ENCODE measurements at places on chromosomes 12 and 14.
A peak's percentile ranks its signal among the peaks of the same experiment; 100 is the strongest.

DNA sequence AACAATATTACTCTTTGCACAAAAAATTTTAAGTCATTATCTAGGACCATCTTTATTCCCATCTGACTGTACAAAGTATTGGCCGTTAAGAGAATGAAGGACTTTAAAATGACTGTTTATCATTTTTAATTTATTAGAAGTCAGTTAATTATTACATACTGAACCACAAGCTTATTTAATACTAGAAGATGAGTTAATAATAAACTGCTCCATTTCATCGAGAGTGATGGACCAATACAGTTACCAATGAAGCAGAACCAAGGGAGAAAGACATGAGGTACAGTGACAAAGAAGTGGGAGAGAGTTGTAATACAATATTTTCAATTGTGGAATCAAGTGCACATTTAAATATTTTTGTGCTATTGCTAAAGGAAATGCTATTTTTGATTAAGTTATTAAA lies 83.3 kb downstream of the PTPRO start:
- no peak for DNase-seq

DNA sequence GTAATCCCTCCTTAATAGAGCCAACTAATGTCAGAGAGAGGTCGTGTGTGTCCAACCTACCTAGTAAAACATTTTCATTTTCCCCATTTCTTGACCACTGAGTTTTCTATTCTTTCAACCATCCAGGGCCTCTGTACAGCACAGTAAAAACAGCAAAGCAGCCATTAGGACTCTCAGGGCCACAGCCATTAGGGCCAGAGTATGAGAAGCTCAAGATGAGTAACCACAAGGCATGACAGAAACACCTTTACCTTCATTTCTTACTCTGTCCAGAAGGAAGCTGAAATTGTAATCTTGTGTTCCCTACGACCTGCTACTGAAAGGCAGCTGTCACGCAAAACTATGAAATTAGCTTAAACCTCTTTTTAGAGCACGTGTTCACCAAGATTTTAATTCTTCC lies 2.3 kb downstream of the SPPL3 start:
- no peak for DNase-seq

- DNase-seq = no peak
Measured at GRCh38 chr14:95133282-95133681, 24.0 kb downstream of the DICER1 start.

GRCh38 chr12:121038861-121039668 lies at the start of gene OASL:
TSS of gene OASL (minus strand) at chr12:121039246. CDS start at chr12:121038971, 275 bp downstream.
- DNase-seq = peak; percentile 92

DNA sequence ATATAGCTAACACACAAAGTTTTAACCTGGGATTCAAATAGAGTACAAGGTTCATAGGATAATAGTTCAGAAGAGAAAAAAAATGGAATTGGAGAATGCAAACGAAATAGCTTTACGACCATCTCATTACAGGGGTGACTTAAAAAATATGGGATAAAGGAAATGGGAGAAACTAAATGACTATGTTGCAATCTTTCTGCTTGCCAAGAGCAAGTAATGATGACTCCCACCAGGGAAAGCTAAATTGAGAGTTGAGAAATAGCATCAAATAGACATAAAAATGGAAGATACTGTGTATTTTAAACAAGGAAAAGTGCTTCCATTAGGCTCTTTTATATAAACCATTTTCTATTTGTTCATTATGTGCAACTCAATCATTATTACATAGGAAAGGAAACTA lies 155.7 kb upstream of the ATXN7L3B start:
- no peak for DNase-seq

GRCh38 chr12:78672033-78672432 lies 192.5 kb upstream of the SYT1 start:
- no peak for DNase-seq

- no peak for DNase-seq
Measured at GRCh38 chr12:49947593-49948226, 2.8 kb upstream of the AQP2 start.

GRCh38 chr12:121740847-121741246 lies 28.3 kb downstream of the TMEM120B start:
- DNase-seq = no peak

DNA sequence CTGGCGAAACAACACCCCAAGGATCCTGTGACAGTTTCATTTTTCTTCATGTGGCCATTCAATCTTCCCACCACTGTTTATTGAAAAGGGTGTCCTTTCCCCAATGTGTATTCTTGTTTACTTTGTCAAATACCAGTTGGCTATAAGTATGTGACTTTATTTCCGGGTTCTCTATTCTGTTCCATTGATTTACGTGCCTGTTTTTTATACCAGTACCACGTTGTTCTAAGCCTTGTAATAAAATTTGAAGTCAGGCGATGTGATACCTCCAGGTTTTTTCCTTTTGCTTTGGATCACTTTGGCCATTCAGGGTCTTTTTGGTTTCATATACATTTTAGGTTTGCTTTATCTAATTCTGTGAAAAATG lies 9.1 kb upstream of the MGAT4C start:
- no peak for DNase-seq

DNA sequence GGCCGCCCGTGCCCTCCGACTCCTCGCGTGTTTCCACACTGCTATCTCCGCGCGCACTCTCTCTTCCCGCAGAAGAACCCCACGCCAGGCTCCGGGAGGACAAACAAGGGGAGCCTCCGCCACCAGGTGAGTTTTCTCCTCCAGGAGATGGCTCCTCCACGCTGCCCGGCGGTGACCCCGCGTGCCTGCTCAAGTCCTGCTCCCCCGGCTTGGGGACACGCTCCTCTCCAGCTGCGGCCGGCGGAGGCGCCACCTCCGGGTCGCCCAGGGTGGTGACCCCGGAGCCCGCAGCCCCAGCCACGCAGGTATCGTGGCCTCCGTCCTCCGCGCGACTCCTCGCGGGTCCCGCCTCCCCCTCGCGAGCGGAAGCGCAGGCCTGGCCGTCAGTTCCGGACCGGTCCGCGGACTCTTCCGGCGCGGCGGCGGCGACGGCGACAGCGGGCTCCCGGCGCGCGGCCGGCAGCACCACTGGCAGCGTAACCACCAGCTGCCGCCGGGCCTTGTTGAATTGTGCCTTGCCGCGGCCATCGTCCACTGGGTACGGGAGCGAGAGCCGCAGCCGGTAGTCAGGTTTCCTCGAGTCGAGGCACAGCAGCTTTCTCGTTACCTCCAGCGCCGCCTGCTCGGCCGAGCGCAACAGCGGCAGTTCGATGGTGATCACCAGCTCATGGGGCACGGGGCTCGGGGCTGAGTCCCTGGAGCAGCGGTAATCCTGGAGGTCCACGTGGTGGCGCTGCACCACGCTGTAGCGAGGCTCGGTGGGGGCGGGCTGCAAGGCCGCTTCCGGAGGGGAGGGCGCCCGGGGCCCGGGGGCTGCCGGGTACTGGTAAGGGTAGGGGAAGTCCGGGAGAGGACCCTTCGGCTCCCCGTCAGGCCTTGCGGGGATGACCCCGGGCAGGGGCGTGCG lies 1.2 kb downstream of the DNAAF2 start:
- peak; percentile 91 for DNase-seq

- no peak for DNase-seq
Measured at GRCh38 chr12:24970177-24970576, 21.3 kb upstream of the BCAT1 start.

DNA sequence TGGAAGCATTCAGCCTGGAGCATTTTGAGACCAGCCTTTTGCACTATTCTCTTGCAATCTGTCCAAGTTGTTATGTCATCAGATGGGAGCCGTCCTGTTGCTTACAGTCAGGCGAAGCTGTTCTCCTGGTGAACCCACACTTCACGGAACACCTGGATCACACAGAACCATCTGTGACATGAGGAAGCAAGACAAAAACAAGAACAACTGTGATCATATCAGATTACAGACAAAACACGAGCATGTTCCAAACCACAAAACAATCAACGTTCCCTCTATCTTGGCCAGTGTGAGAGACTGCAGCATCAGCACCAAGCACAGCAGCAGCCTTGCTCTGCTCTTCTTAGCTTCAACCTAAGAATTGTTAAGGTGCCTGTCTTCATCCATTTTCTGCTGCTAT lies 180.5 kb upstream of the SFSWAP start:
- no peak for DNase-seq

GRCh38 chr12:110234755-110235154 lies 46.3 kb upstream of the ATP2A2 start:
- DNase-seq = no peak

DNA sequence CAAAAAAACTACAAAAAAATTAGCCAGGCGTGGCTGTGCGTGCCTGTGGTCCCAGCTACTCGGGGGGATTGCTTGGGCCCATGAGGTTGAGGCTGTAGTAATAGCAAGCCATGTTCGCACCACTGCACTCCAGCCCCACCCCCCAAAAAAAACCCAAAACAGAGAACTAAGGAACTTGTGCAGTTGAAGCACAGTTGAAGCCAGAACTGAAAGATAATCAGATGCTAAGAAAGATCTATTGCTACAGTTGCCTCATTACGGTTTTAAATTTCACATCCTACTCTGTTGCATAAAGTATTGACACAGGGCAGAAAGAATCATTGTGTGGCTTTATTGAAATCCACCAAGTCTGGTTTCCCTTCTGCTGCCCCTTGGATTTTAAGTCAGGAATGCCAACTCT lies 3.8 kb downstream of the CS start:
- DNase-seq = no peak

DNA sequence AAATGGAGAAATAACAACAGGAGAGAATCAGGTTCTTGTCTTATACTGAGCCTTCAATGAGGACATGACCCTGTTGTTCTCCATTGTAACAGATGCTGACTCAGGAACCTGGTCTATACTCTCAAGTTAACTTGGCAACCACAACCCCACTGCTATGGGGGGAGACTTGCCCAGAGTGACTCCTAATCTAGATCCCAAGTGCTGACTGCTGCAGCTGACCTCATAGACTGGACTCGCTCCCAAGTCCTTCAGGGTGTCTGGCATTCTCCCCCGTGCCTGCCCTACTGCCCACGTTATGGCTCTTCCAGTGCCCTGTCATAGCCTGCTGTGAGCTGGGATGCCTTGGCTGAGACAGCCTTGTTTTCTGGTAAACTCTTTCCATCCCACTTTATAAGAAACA lies 37.1 kb downstream of the NID2 start:
- peak; percentile 99 for DNase-seq

DNA sequence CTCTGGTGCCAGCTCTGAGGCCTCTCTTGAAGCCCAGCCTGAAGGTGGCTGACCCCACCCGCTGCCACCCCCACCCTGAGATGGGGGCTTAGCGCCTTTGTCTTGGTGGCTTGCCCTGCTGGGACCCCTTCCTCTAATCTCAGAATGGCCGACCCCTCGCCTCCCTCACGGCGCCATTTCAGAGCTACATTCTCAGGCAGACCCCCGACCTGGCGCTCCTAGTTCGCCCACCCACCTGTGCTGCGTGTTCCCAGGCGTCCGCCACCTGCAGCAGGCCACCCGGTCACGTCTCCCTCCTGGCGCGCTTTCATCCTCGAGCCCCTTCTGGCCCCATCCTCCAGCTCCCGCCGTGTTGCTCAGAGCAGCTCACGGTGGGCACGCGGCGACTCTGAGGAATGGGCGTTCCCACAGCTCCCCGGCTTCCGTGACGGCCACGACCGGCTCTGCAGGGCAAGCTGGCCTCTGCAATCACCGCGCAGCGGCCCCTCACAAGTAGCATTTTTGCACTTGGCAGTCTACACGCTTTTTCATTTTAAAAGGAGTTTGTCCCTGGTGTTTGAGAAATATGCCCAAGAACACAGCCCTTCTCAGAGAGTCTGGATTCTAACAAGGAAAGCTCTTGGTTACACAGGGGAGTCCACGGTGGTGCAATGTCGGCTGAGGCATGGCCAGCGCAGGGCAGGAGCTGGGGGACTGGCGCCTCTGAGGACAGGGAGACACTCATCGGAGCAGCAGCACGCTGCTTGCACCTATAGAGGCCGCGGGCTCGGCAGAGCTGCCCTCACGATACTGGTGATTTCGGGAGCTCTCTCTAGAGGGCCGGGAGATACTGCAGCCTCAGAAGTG lies 105.7 kb upstream of the C14orf180 start:
- DNase-seq = no peak

GRCh38 chr12:52874573-52875435 lies 26.0 kb upstream of the KRT78 start:
- peak; percentile 63 for DNase-seq

DNA sequence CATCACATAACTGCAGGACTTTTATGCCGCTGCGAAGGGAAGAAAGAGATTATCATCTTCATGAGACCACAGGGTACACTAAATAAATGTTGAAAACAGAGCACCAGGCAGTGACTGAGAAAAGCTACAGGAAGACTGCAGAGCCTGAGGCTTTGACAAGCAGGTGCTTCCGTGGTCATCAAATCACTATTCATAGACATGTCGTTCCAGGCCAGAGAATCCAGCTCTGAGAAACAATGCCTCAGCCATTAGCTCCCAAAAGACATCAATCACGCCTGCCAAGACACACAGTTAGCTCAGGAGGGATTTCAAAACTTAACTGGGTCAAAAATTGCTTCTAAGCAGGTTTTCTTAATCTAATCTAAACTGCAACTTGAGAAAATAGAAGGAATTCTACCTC lies 47.2 kb upstream of the GARIN6 start:
- DNase-seq = peak; percentile 2

DNA sequence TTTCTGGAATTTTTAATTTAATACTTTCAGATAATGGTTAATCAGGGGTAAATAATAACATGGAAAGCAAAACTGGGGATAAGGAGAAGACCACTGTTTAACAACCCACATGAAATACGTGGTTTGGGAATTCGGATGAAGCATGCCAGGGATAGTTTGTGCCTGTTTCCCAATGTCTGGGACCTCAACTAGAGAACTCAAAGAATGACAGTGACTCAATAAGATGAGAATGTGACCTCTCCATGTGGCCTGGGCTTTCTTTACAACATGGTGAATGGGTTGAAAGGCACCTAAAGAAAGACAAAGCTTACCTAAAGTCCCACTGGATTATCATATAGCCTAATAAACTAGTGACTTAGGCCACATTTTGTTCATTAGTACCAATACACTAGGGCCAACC lies 460.3 kb upstream of the LRFN5 start:
- no peak for DNase-seq

- peak; percentile 45 for DNase-seq
Measured at GRCh38 chr14:75979071-75979571, 2.7 kb downstream of the TGFB3 start.

Data from M059J (cell line).